ENCODE measurements at places on chromosomes 5 and 9. TPM values are rescaled to one million over a fixed set of nuclear protein-coding genes. Genes with fewer than 3 reads are reported as not detected.

Gene GCNT1
- total RNA-seq = 4.2 TPM

Gene LVRN
- total RNA-seq = 0.17 TPM

Gene KCNV2
- not detected for total RNA-seq

Gene CCL27
- not detected for total RNA-seq

Gene SPATA31D4
- not detected for total RNA-seq

Gene IL17B
- 2.4 TPM for total RNA-seq

Gene CCL21
- 89.5 TPM for total RNA-seq

Gene GLDC
- 0.60 TPM for total RNA-seq

DNA sequence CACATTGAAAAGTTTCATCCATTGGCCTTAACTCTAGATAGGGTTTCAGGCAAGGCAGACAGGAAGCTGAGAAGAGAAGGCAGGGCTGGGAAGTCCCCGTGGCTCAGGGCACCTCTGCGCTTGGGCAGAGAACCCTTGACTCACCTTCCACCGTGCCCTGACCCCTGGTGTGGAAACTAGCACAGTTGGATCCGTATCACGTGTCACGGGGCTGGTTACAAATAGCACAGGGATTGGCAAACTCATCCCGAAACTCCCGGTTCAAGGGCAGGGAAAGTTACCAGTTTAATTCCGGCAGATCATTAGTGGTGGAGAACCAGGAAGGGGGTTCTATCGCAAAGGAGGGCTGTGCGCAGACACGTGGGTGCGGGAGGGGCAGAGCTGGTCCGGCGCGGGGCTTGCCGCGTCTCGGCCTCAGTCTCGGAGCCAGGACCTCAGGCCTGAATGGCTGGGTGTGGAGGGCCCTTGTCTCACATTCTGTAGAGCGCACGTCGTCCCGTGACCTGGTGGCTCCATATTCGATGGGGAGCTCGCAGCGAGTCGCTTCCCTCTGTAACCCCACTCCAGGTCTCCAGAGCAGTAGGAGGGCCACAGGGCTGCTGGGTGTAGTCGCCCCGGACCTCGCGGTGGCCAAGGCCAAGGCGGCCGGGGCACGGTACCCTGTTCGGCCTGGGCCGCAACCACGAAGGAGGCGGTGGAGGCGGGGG lies 771 bp upstream of the TMEM171 start:
- peak overlapping the region; percentile 55 for H3K4me3 ChIP-seq
- peak; percentile 62 for DNase-seq
- no peaks in the 10 kb centered on the region for H3K36me3 ChIP-seq

GRCh38 chr9:97788763-97789663 lies 64.0 kb upstream of the FOXE1 start:
- H3K4me1 ChIP-seq = no peaks in the 10 kb centered on the region
- no peak overlapping the region for H3K4me3 ChIP-seq
- DNase-seq = no peak
- no peaks in the 10 kb centered on the region for H3K27me3 ChIP-seq
- no peaks in the 10 kb centered on the region for H3K36me3 ChIP-seq

GRCh38 chr5:54009357-54009756 lies 301.0 kb downstream of the ARL15 start:
- no peak for DNase-seq
- H3K36me3 ChIP-seq = no peaks in the 10 kb centered on the region
- H3K4me1 ChIP-seq = no peaks in the 10 kb centered on the region
- H3K27ac ChIP-seq = no peak overlapping the region
- no peaks in the 10 kb centered on the region for H3K27me3 ChIP-seq
- H3K4me3 ChIP-seq = no peak overlapping the region

- H3K36me3 ChIP-seq = peaks cover 4% of the 10 kb centered on the region
- no peaks in the 10 kb centered on the region for H3K27me3 ChIP-seq
- H3K27ac ChIP-seq = peak overlapping the region; percentile 99
- H3K4me1 ChIP-seq = peaks cover 43% of the 10 kb centered on the region
- peak; percentile 43 for DNase-seq
These were observed 2.6 kb upstream of the SQSTM1 start for GRCh38 chr5:179817890-179818745.

DNA sequence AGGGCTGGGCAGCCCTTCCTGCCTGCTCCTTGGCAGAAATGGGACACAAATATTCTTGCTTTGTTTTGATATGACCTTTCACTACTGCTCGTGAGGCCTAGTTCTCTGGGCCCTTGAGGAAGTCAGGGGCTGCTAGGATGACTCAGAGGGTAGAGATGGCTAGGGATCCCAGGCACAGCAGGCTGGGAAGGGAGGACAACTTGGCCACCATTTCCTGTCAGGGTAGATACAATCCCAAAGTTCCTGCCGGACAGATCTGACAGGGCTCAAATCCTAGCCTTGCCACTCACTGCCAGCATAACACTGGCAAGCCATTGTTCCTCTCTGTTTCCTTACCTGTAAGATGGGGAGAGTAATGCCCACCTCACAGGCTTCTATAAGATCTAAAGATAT lies 31.7 kb upstream of the MEIKIN start:
- DNase-seq = no peak
- H3K4me1 ChIP-seq = no peaks in the 10 kb centered on the region
- H3K27ac ChIP-seq = no peak overlapping the region
- no peaks in the 10 kb centered on the region for H3K36me3 ChIP-seq

- no peak overlapping the region for H3K27ac ChIP-seq
- H3K36me3 ChIP-seq = no peaks in the 10 kb centered on the region
- H3K4me1 ChIP-seq = no peaks in the 10 kb centered on the region
- no peaks in the 10 kb centered on the region for H3K27me3 ChIP-seq
- no peak for DNase-seq
- no peak overlapping the region for H3K4me3 ChIP-seq
These were observed 91.5 kb downstream of the CDH6 start for GRCh38 chr5:31285025-31285424.

DNA sequence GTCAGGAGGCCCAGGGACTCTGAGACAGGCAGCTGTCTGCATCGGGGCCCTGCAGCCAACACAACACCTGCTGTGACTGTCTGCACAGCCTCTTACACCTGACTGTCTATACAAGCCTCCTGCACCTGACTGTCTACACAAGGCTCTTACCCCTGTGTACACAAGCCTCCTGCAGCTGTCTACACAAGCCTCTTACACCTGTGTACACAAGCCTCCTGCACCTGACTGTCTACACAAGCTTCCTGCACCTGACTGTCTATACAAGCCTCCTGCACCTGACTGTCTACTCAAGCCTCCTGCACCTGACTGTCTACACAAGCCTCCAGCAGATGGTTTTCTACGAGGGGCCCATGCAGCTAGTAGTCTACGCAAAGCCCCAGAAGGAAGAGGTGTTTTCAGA lies 18.6 kb downstream of the IRX2 start:
- no peak overlapping the region for H3K27ac ChIP-seq
- H3K27me3 ChIP-seq = no peaks in the 10 kb centered on the region
- no peak for DNase-seq
- H3K36me3 ChIP-seq = no peaks in the 10 kb centered on the region
- no peaks in the 10 kb centered on the region for H3K4me1 ChIP-seq

DNA sequence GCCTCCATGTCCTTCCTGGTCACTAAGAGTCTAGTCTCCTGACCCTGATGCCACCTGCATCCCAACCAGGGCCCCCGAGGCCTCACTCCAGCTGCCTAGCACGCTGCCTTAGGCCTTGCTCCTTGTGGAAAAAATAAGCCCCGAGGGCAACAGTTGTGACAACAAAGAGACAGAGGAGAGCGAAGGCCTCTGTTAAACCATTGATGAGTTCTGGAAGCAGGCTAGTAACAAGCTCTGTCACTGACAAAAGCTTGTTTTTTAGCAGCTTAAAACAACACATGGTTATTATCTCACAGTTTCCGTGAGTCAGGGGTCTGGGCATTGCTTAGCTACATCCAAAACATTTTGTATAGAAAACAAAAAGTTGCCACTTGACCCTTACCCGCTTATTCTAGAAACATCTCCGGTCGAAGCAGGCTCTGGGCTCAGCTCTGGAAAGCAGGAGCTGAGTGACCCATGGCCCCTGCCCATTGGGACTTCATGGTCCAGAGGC lies 48.2 kb upstream of the TBC1D2 start:
- H3K36me3 ChIP-seq = no peaks in the 10 kb centered on the region
- no peaks in the 10 kb centered on the region for H3K4me1 ChIP-seq
- no peak for DNase-seq

DNA sequence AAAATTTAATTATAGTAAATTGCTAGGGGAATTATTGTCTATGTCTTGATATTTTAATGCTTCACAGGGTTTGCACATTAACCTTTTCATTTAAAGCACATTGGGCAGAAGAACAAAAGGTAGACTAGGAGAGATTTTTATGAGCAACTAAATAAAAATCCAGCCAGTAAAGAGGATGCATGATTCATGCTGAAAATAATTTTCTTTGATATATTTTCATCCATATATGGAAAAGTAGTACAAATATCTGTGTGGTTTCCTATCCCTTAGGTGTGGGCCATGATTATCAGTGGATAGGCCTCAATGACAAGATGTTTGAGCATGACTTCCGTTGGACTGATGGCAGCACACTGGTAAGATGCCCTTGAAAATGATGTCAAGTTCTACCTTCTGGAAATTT lies 83.1 kb downstream of the VCAN start:
- no peak overlapping the region for H3K27ac ChIP-seq
- H3K4me3 ChIP-seq = no peak overlapping the region
- no peaks in the 10 kb centered on the region for H3K4me1 ChIP-seq
- no peaks in the 10 kb centered on the region for H3K36me3 ChIP-seq
- no peak for DNase-seq

- no peaks in the 10 kb centered on the region for H3K36me3 ChIP-seq
- H3K27me3 ChIP-seq = no peaks in the 10 kb centered on the region
- H3K4me3 ChIP-seq = no peak overlapping the region
- DNase-seq = no peak
- no peaks in the 10 kb centered on the region for H3K4me1 ChIP-seq
- H3K27ac ChIP-seq = no peak overlapping the region
These were observed 99.2 kb upstream of the SLC30A5 start for GRCh38 chr5:68994645-68995044.

DNA sequence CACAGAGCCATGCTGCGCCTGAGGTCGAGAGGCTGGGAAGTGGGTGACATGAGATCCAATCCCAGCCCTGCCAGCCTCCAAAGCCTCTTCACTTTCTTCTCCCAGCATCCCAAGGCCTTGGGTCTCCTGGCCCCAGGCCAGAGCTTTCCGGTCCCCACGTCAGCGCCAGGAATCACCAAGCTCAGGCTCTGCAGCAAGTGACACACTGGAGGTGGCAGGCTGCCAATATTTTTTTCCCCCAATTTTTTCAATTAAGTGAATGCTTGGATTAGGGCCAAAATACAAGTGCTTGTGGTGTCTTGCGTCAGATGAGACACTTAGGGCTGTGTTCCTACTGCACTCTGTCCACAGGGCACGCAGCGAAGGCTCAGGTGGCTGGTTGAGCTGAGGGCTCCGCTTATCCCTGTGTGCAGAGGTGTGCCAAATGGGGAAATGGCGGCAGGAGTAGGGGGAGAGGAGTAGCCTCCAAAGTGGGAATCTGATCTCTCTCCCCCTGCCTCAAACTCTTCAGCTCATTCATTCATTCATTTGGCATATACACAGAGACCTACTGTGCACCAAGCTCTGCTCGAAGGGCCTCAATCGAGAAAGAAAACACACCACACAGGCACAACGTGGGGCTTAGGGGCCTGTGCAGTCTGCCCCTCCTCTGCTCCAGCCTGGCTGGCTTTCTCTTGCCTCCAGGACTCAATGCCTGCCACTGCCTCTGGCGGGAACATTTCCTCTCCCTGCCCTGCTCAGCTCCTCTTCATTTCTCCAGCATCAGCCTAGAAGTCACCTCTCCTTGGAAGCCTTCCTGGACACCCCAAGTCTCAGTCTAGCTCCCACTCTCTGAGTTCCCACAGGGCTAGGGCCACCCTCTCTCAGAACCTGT lies 16.6 kb downstream of the SH3PXD2B start:
- H3K4me3 ChIP-seq = no peak overlapping the region
- no peaks in the 10 kb centered on the region for H3K27me3 ChIP-seq
- peaks cover 16% of the 10 kb centered on the region for H3K4me1 ChIP-seq
- H3K36me3 ChIP-seq = no peaks in the 10 kb centered on the region

GRCh38 chr5:42467981-42468524 lies 44.8 kb downstream of the GHR start:
- no peak overlapping the region for H3K4me3 ChIP-seq
- H3K4me1 ChIP-seq = no peaks in the 10 kb centered on the region
- no peak for DNase-seq

DNA sequence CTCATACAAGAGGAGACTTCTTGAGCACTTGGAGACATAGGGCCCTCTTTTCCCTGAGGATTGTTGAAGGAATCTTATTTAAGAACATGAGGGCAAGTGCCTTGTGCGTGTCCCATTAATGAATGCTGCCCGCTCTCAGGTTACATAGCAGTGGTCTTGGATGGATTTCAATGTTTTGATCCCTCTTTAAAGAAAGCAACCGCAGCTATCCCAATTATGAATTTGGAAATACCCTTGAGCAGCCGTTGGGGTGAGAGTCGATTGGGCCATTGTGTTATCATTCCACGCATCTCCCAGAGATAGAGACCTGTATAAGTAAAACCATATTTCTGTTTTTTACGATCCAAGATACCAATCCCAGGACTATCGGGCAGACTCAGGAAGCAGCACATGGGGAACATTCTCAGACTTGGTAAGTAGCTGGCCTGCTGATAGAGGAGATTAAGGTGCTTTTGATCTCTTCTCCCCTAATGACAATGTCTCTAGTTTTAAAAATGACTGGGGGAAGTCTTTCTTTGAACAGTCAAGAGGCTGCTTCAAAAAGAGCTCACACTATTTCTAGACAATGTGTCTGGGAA lies 145.3 kb downstream of the MACROH2A1 start:
- H3K4me1 ChIP-seq = no peaks in the 10 kb centered on the region
- no peaks in the 10 kb centered on the region for H3K36me3 ChIP-seq
- no peak overlapping the region for H3K27ac ChIP-seq
- H3K4me3 ChIP-seq = no peak overlapping the region
- H3K27me3 ChIP-seq = no peaks in the 10 kb centered on the region

GRCh38 chr9:107872457-107873192 lies 383.1 kb upstream of the KLF4 start:
- no peak for DNase-seq
- no peaks in the 10 kb centered on the region for H3K27me3 ChIP-seq
- H3K27ac ChIP-seq = no peak overlapping the region
